ENCODE measurements at places on chromosomes 6 and 20. TPM values are rescaled to one million over a fixed set of nuclear protein-coding genes. Genes with fewer than 3 reads are reported as not detected.

GRCh38 chr20:1319462-1319861, 9.5 kb downstream of the SDCBP2 start:
- peaks cover 3% of the 10 kb centered on the region for H3K36me3 ChIP-seq
- H3K27me3 ChIP-seq: peaks cover 4% of the 10 kb centered on the region
- H3K27ac ChIP-seq: no peak overlapping the region
- DNase-seq: no peak

GRCh38 chr20:61924858-61925554, 140.7 kb downstream of the TAF4 start:
- H3K27ac ChIP-seq: no peak overlapping the region
- DNase-seq: no peak
- no peaks in the 10 kb centered on the region for H3K27me3 ChIP-seq
- H3K36me3 ChIP-seq: no peaks in the 10 kb centered on the region

DNA sequence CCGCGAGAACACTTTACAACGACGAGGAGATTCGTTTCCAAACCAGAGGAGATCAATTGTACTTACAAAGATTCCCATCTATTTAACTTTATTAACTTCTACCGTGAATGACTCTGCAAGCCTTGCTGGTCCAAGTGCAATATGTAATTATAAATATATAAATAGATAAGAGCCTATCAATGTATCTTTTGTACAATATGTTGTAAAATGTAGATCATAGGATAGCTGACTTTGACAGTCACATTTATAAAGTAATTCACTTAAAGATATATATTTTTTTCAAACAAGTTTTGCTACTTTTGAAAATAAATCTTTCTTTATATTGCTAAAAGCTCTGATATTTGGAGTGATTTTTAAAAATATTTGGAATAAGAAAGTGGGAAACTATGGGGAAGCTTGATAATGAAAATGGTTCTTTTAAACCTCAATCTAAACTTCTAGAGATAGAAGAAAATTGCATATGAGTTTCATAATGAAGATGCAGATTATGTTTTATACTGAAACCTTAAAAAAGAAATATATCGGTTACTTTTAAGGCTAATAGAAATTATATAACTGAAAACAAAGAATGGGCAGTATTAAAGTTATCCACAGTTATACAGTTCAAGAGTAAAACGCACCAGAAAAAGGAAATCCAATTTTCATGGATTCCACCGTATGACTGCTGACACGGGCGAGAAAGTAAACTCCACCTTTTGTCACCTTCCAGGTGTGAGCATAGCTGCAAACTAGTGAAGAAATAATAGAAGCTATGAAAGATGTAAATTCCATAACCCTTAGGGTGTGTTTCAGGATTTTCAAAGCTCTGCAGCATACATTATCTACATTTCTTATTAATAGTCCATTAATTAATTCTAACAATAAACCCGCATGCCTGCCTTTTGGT, 3.3 kb downstream of the TCF21 start:
- peak overlapping the region; percentile 70 for H3K4me3 ChIP-seq
- H3K27ac ChIP-seq: no peak overlapping the region
- H3K36me3 ChIP-seq: peaks cover 3% of the 10 kb centered on the region
- no peak for DNase-seq
- peaks cover 24% of the 10 kb centered on the region for H3K4me1 ChIP-seq

DNA sequence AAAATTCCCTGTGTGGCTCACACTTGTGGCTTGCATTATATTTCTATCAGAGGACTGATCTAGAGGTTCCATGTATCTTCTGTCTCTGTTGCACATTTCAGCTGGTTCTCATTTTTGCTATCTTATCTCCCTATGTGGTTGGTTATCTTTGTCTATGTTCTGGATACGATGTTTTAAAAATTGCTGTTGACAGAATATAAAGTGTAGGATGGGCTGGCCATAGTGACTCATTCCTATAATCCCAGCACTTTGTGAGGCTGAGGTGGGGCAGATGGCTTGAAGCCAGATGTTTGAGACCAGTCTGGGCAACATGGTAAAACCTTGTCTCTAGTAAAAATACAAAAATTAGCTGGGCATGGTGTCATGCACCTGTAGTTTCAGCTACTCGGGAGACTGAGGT, 9.9 kb upstream of the ULBP3 start:
- H3K4me1 ChIP-seq: peaks cover 51% of the 10 kb centered on the region
- no peak for DNase-seq
- H3K27ac ChIP-seq: no peak overlapping the region
- no peaks in the 10 kb centered on the region for H3K36me3 ChIP-seq
- no peak overlapping the region for H3K4me3 ChIP-seq

- H3K36me3 ChIP-seq: peaks cover 5% of the 10 kb centered on the region
- peak; percentile 53 for DNase-seq
- peaks cover 51% of the 10 kb centered on the region for H3K27me3 ChIP-seq
These were observed 28.1 kb downstream of the TOX2 start for GRCh38 chr20:43942667-43943285.

- H3K27me3 ChIP-seq: peaks cover 5% of the 10 kb centered on the region
- no peaks in the 10 kb centered on the region for H3K36me3 ChIP-seq
- no peaks in the 10 kb centered on the region for H3K4me1 ChIP-seq
- H3K27ac ChIP-seq: no peak overlapping the region
- no peak overlapping the region for H3K4me3 ChIP-seq
These were observed 11.6 kb downstream of the MDGA1 start for GRCh38 chr6:37686111-37686510.

DNA sequence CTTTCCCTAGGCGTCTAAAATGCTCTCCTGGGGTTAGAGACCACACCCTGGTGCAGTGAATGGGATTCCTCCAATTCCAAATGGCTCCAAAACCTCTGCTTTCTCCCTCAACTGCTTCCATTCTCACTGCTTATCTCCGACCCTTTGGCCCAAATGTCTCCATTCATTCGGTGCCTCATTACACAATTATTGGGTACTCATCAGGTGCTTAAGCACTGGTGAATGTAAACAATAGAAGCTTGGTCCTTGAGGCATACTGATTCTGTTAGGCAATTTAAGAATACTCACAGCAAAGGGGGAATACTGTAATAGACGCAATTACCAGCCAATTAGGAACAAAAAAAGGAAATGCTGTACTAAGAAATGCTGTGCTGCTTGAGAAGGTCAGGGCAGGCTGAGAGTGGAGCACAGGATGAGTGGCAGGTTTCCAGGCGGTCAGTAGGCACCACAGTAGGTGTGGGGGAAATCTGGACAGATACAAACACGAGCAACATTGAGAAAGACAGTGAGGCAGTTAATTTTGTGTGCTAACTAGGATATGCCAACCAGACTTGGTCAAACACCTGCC, 23.0 kb downstream of the GMDS start:
- H3K27ac ChIP-seq: peak overlapping the region; percentile 86
- H3K4me1 ChIP-seq: peaks cover 16% of the 10 kb centered on the region
- peak overlapping the region; percentile 73 for H3K4me3 ChIP-seq
- no peaks in the 10 kb centered on the region for H3K36me3 ChIP-seq
- no peaks in the 10 kb centered on the region for H3K27me3 ChIP-seq

- no peak overlapping the region for H3K4me3 ChIP-seq
- no peak for DNase-seq
- H3K27ac ChIP-seq: no peak overlapping the region
- H3K27me3 ChIP-seq: no peaks in the 10 kb centered on the region
These were observed 5.4 kb downstream of the GID8 start for GRCh38 chr20:62943396-62943795.

GRCh38 chr6:135314543-135314942, 133.4 kb downstream of the MYB start:
- peaks cover 21% of the 10 kb centered on the region for H3K36me3 ChIP-seq
- H3K4me3 ChIP-seq: no peak overlapping the region
- H3K27me3 ChIP-seq: no peaks in the 10 kb centered on the region
- H3K4me1 ChIP-seq: no peaks in the 10 kb centered on the region

GRCh38 chr6:15077006-15077405, 168.9 kb upstream of the JARID2 start:
- H3K4me3 ChIP-seq: no peak overlapping the region
- H3K27ac ChIP-seq: no peak overlapping the region
- no peaks in the 10 kb centered on the region for H3K36me3 ChIP-seq
- H3K4me1 ChIP-seq: no peaks in the 10 kb centered on the region
- no peak for DNase-seq

DNA sequence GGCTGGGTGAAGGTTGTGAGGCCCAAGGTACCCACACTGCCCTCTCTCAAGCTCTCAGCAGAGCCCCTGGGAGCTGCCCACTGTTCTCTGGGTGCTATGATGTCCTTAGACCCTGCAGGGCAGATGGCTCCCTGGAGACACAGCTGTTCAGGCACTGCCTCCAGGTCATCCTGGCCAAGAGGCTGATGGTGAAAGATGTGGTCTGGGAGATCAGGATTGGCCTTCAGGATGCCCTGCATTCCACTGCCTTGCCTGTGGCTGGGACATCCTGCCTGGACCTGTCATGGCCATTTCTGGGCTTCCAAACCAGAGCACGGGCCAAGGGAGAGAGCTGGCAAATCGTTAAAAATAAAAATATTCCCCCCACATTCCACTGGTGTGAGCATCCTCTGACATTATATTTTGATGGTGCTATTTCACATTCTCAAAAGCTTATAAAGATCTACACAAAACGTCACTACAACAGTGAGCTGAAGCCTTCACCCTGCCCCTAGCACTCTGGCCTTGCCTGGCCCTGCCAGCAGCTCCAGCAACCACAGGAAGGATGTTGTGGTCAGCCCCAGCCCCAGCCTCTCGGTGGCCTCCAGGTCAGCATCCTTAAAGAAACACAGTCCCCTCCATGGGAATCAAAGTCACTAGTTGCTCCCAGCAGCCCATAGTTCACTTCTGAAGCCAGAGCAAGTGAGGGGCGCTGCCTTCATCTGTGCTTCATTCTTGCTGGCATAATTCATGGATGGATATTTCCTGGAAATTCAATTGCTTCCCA, 13.5 kb upstream of the KCNK16 start:
- peak; percentile 77 for DNase-seq
- peak overlapping the region; percentile 17 for H3K4me3 ChIP-seq
- no peaks in the 10 kb centered on the region for H3K36me3 ChIP-seq
- H3K27me3 ChIP-seq: peaks cover 53% of the 10 kb centered on the region

- H3K4me1 ChIP-seq: no peaks in the 10 kb centered on the region
- H3K27me3 ChIP-seq: no peaks in the 10 kb centered on the region
- H3K36me3 ChIP-seq: no peaks in the 10 kb centered on the region
- no peak overlapping the region for H3K4me3 ChIP-seq
- H3K27ac ChIP-seq: no peak overlapping the region
These were observed 595.7 kb downstream of the PTPRT start for GRCh38 chr20:42594011-42594410.

GRCh38 chr20:51340451-51340840, 202.1 kb downstream of the NFATC2 start:
- H3K27me3 ChIP-seq: peaks cover 5% of the 10 kb centered on the region
- no peak overlapping the region for H3K27ac ChIP-seq
- no peak overlapping the region for H3K4me3 ChIP-seq
- peaks cover 26% of the 10 kb centered on the region for H3K4me1 ChIP-seq
- peaks cover 3% of the 10 kb centered on the region for H3K36me3 ChIP-seq

DNA sequence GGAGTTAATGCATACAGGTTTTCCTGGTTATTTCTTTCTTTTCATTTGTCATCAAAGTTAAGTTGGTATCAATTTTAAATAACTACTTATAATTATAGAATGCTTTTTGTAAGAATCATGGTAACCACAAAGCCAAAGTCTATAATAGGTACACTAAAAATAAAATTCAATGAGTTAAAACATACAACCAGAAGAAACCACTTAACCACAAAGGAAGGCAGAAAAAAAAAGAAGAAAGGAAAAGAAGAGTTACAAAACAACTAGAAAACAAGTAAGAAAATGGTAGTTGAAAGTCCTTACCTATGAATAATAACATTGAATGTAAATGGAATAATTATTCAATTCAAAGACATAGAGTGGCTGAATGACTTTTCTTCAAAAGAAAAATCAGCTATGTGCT, 45.6 kb downstream of the THBS2 start:
- H3K36me3 ChIP-seq: peaks cover 38% of the 10 kb centered on the region
- H3K27me3 ChIP-seq: peaks cover 8% of the 10 kb centered on the region
- no peak for DNase-seq
- peak overlapping the region; percentile 60 for H3K27ac ChIP-seq
- no peak overlapping the region for H3K4me3 ChIP-seq

GRCh38 chr6:75436869-75437268, 56.7 kb downstream of the FILIP1 start:
- no peaks in the 10 kb centered on the region for H3K4me1 ChIP-seq
- H3K36me3 ChIP-seq: no peaks in the 10 kb centered on the region
- H3K27ac ChIP-seq: no peak overlapping the region
- H3K27me3 ChIP-seq: peaks cover 24% of the 10 kb centered on the region
- H3K4me3 ChIP-seq: no peak overlapping the region
- DNase-seq: no peak

DNA sequence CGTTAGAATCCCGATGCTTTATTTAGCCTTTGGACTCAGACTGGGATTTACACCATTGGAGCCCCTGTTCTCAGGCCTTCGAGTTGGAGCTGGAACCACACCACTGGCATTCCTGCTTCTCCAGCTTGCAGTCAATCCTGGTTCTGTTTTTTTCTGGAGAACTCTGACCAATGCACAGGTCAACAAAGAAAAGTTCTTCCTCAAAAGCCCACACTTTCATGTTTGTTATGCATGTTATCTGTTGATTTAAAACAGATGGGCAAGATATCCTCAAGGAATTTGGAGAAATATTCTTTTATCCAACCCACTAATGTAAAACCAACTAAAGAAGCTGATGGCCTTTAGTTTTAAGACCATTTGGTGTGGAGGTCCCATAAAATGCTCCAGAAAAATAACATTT, 205.7 kb downstream of the ANKRD60 start:
- H3K27ac ChIP-seq: no peak overlapping the region
- no peak overlapping the region for H3K4me3 ChIP-seq
- no peak for DNase-seq
- peaks cover 22% of the 10 kb centered on the region for H3K27me3 ChIP-seq

GRCh38 chr20:841568-842546, 8.3 kb downstream of the FAM110A start:
- H3K4me3 ChIP-seq: peak overlapping the region; percentile 26
- H3K27ac ChIP-seq: no peak overlapping the region
- peaks cover 24% of the 10 kb centered on the region for H3K36me3 ChIP-seq
- H3K27me3 ChIP-seq: no peaks in the 10 kb centered on the region

DNA sequence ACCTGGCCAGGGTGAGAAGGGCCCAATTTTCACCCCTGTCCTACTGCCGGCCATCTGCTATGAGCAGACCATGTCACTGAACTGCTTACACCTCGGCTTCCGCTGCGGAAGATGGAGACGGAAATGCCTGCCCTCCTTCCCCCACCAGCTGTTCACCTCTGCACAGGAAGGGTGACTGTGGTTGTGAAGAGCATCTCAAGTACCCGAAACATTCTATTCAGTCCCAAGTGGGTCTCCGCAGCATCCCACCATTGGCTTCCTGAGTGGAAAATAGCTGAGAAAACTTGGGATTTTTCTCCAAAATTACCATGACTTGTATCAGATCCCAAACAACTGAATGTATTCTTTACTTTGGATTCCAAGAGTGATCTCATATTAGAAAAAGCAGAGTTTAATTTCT, 16.1 kb downstream of the DOK5 start:
- no peaks in the 10 kb centered on the region for H3K36me3 ChIP-seq
- H3K4me3 ChIP-seq: no peak overlapping the region
- DNase-seq: no peak
- no peaks in the 10 kb centered on the region for H3K27me3 ChIP-seq
- H3K27ac ChIP-seq: no peak overlapping the region

NOX3 gene
- not detected for total RNA-seq

COQ3 gene
- total RNA-seq: 12.2 TPM

CLPSL1 gene
- total RNA-seq: not detected

MOXD1 gene
- not detected for total RNA-seq

ATAT1 gene
- 8.4 TPM for total RNA-seq

VSTM2L gene
- total RNA-seq: not detected

CLIC5 gene
- total RNA-seq: 6.3 TPM

BPIFB1 gene
- total RNA-seq: not detected
